ENCODE measurements at places on chromosomes 16 and 17.

- no peak for DNase-seq
These were observed 1.6 kb downstream of the PGAP6 start for GRCh38 chr16:379961-380761.

GRCh38 chr17:7177954-7178477, 1.2 kb downstream of the ASGR1 start:
- no peak for DNase-seq

DNA sequence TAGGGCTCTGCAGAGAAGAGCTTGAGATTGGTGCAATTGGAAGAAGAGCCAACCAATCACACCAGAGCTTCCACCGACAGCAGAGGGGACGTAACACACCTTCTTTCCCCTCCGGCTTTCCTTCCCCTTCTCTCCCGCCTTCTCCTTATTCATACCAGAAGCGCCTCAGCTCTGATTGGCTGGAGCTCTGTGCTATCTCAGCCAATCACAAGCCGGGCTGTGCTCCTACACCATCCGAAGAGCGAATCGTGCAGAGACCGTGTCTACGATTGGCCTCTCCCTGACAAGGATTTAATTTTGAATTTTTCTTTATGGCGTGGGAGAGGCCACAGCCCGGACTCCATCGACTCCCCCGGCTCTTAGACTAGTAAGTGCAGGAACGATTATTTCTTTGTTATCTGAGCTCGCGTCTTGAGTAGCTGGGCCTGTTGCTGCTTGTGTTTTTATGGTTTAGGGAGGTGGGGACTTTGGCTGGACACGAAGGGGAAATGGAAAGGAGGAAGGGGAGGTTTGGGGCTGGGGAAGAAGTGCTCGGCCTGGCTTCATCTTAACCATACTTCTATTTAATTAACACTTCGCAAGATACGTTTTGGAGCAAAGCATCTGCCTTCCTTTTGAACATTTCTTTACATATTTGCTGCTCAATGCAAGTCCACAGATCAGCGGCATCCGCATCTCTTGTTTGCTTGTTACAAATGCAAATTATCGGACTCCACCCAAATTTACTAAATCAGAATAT, at the start of gene PRR11:
PRR11 (plus strand) TSS at position 308 of the 739 bp plus-strand sequence. CDS start 14,007 bp downstream, outside the sequence.
- DNase-seq: no peak

- DNase-seq: no peak
These were observed 23.3 kb downstream of the ZNF75A start for GRCh38 chr16:3328643-3329042.

GRCh38 chr17:28599311-28600184, 723 bp upstream of the SPAG5 start:
- peak; percentile 64 for DNase-seq

DNA sequence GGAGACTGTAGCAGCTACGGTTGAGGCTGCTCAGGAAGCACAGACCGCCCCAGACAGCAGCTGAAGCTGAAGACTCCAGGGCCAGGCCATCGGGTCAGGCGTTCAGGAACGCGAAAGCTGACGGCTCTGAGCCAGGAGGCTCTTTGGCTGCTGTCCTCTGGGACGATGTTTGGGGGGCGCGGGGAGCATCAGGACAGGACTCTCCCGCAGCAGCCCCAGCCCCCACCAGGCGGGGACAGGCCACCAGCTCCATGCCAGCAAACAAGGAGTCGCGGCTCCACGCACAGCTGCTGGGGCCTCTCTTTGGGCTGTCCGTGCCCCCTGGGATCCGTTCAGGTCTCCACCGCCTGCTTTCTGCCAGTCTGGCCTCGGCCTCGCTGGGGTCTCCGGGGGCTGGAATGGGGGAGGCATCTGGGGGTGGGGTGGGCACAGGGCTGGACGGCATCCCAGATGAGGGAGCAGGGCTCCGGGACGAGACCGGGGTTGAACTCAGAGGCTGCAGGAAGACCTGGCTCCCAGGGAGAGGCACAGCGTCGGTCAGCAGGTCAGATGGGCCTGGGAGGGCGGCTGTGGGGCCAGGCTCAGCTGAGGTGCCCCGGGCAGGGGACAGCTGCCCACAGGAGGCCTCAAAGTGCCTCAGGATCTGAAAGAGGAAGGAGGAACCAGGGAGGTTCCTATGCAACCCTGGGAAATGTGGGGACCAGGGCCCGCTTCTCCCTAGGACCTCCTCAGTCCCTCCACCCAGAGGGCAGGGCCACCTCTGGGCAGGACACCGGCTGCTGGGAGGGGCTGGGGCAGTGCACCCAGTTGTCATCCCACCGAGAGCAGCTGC, 6.3 kb upstream of the CEP131 start:
- DNase-seq: no peak

DNA sequence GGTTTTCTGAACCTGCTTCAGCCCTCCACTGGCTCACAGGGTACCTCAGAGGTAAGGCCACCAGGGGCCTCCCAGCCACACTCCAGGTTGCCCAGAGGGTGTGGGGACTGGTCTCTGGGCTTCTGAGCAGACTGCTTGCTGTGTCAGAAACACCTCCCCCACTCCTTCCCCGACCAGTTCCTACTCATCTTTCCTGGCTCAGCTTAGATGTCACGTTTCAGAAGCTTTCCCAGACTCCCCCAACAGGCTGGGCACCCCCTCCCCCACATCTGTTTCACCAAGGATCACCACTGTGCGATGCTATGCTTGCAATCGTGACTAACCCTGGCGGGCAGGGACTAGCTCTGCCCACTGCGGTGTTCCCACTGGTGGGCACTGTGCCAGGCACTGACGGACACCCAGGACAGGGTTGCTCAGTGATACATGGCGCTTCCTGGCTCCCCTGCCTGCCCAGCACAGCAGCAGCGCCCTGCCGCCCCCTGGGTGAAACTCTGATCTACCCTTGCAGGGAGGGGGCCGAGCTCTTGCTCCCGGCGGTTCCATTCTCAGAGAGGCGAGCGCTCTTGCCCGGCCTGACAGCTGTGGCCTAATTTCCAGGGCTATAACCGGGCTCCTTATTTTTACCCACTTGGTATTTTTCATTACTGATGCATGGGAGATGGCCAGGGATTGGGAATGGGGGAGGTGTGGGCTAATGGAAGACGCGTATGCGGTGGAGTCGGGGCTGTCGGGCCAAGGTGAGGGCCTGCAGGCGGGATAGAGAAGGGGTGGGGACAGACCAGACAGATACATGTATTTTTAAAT, 29.4 kb upstream of the MTSS2 start:
- no peak for DNase-seq

DNA sequence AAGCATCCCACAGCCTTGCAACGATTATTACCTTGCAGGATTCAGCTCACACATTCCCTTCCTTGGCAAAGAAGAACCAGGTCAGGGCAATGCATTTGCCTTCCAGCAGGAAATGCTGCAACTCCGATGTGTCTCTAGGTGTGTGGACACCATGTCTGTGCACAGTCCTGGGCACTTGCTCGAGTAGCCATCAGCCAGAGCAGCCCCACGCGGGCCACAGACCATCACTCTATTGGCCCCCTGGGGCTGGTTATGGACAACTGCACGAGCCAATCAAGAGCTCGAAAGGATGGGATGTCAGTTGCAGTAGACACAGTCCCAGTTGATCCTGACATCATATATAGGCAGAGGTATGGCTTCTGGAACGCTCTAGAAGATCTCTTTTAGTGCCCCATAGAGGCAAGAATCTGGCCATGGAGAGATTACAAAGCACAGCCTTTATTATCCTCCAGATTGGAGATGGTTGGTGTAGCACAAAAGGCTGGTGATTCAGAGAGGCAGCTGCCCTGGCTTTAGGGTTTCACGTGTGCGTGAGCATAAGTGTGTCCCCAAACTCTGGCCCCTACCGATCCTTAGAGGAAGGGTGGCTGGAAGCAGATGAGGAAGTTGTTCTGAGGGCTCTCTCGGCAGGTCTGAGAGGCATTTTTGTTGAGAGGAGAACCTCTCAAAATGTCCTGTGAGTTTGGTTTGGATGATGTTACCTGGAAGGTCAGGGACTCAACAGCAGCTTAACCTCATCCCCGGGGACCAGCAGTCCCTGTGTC, 403.8 kb downstream of the SEC14L1 start:
- no peak for DNase-seq

DNA sequence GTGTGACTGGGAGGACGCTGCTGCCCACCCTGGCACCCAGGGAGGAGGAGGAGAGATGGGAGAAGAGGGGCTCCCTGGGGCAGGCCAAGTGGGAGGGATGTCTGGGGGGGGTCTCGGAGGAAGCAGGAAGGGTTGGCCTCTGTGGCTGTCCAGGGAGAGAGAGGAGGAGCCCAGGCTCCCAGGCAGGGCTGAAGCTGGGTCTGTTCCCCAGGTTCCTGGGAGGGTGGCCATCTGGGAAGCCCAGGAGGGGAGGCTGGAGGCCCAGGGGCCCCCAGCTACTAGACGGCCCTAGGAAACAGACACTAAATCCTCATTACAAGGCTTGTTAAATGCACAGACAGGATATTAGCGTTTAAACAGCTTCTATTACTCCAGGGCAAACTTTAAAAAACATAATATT, 139.8 kb downstream of the ENGASE start:
- no peak for DNase-seq

GRCh38 chr16:83781-84615, 6.0 kb downstream of the MPG start:
- no peak for DNase-seq

DNA sequence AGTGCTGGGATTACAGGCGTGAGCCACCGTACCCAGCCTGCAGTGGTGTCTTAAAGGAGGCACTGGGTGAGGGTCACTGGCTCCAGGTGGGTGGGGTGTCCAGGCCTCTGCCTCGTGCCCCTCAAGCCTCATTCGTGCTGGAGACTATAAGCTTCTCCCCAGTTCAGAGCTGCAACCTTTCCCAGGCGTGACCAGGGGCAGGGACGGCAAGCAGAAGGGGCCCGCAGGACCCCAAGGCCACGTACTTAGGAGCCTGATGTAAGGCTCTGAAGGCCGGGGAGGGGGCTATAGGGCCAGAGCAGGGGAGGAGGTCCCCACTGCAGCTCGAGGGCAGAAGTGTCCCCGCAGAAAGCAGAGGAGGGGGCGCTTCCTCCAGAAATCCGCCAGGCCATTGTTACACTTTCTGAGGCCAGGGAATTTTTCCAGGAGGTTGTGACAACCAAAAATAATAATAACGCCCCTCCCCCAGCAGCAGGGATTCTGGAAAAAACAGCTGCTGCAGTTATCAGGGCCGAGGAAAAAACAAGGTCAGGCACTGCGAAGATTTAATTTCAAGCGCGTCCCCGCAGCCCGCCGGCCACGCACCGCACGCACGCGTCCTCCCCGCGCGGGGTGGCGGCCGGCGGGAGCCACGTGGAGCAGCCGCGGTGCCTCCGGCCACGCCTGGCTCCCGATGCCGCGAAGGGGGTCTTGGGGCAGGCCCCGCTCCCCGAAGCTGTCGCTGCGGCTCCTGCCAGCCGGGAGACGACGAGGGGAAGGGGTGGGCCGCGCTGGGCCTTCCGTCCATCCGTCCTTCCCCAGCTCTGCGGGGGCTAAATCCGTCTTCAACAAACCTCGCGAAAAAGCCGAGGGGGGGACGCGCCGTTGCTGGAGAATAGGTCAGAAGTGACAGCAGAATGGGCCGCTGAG, 45.8 kb upstream of the SLC38A10 start:
- no peak for DNase-seq

- DNase-seq: peak; percentile 30
These were observed 184.9 kb downstream of the SEC14L1 start for GRCh38 chr17:77325577-77326075.

GRCh38 chr16:30882429-30883310, 11.2 kb downstream of the BCL7C start:
- no peak for DNase-seq

GRCh38 chr17:66684731-66685130, 150.2 kb upstream of the CACNG5 start:
- DNase-seq: no peak

Measured in CD4-positive, alpha-beta T cell treated with Interleukin-15 for 1 hour (primary cell).